PC-3 (cell line): ENCODE measurements at places on chromosomes 6 and 20.

GRCh38 chr20:31956556-31957526, 5.0 kb upstream of the PDRG1 start:
- no peak for DNase-seq

DNA sequence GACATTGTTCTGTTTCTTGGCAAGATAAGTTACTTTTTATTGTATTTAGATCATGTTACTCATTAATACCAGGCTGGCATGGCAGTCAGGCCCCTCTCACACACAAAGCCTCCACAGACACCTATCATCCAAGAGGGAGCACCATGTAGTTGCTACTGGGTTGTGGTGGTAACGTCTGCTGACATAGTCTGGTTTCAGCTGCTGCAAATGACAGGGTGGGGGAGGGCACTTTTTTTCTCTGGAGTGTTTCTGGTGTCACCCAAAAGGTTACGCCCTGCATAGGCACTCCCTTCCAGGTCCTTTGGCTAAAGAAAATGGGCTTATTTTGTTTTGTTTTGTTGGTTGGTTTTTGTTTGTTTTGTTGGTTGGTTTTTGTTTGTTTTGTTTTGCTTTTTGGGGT, 236.4 kb upstream of the RIMS1 start:
- DNase-seq = no peak

- DNase-seq = no peak
Measured at GRCh38 chr6:2081155-2082138, 164.0 kb downstream of the GMDS start.

GRCh38 chr20:3051385-3052019, 5.7 kb downstream of the MRPS26 start:
- peak; percentile 20 for DNase-seq

- no peak for DNase-seq
Measured at GRCh38 chr6:17457956-17458355, 64.6 kb downstream of the CAP2 start.

GRCh38 chr20:33062105-33062824, 8.6 kb downstream of the BPIFB3 start:
- DNase-seq = no peak

GRCh38 chr6:137283940-137284810, 65.0 kb upstream of the IFNGR1 start:
- DNase-seq = peak; percentile 83

- DNase-seq = peak; percentile 69
Measured at GRCh38 chr6:135506270-135506997, 8.9 kb upstream of the AHI1 start.

GRCh38 chr6:11416936-11417576, 120.5 kb upstream of the TMEM170B start:
- DNase-seq = no peak

DNA sequence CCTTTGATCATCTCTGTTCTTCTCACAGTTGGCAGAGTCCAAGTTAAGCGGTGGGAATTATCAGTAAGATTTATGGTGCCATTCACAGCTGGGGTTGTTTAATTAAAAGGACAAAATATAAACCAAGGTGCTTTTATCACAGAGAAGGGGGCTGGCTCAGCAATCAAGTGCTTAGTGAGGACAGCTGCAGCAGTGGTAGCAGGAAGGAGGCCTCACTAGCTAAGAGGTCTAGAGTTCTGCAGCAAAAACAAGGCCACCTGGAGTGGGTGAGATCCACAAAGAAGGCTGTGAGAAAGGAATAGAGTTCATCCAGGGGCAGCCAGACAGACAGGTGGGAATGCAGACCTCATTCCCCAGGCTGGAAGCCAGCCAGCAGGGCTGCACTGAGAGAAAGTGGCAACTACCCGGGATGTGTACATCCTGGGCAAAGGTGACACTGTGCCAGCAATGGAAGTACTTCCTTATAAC, 37.1 kb downstream of the PIGU start:
- peak; percentile 1 for DNase-seq

DNA sequence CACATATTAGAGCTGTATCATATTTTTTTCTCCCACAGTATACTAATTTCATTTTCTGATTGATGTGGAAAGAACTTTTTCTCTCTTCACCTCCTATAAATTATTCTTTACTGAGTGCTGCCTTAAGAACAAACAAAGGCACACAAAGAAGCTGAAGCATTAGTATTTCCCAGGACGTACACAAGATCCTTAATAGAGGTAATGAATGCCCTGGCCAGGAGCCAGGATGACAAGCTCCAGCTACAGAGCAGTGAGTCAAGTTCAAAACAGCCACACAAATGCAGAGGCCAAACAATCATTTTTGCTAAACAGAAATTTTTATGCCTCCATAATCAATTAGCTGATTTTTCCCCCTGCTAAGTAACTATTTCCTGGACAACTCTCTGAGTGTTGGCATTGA, 639.6 kb downstream of the EPHA7 start:
- peak; percentile 83 for DNase-seq

- DNase-seq = peak; percentile 88
Measured at GRCh38 chr6:155154158-155154830, 109.5 kb upstream of the CLDN20 start.

- DNase-seq = peak; percentile 17
Measured at GRCh38 chr20:56949318-56949717, 317.1 kb downstream of the BMP7 start.

GRCh38 chr20:47740862-47741184, 44.5 kb downstream of the SULF2 start:
- DNase-seq = no peak

DNA sequence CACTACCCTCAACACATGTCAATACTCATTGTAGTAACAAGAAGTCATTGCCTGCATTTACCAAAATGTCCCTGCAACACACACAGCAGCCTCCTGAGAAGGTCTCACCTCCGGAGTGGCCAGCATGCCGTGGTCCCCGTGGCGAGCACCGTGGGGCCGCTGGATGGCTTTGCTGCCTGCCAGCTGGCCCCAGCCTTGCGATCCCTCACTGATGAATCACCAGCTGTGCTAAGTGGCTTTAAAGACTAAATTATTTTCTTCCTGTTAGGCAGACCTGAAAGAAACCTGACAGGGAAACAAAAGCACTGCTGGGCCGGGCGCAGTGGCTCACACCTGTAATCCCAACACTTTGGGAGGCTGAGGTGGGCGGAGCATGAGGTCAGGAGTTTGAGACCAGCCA, 306.7 kb downstream of the CDH4 start:
- DNase-seq = no peak

GRCh38 chr6:167789358-167789757, 37.4 kb upstream of the AFDN start:
- DNase-seq = no peak

GRCh38 chr6:167738386-167738785, 88.3 kb upstream of the AFDN start:
- no peak for DNase-seq

DNA sequence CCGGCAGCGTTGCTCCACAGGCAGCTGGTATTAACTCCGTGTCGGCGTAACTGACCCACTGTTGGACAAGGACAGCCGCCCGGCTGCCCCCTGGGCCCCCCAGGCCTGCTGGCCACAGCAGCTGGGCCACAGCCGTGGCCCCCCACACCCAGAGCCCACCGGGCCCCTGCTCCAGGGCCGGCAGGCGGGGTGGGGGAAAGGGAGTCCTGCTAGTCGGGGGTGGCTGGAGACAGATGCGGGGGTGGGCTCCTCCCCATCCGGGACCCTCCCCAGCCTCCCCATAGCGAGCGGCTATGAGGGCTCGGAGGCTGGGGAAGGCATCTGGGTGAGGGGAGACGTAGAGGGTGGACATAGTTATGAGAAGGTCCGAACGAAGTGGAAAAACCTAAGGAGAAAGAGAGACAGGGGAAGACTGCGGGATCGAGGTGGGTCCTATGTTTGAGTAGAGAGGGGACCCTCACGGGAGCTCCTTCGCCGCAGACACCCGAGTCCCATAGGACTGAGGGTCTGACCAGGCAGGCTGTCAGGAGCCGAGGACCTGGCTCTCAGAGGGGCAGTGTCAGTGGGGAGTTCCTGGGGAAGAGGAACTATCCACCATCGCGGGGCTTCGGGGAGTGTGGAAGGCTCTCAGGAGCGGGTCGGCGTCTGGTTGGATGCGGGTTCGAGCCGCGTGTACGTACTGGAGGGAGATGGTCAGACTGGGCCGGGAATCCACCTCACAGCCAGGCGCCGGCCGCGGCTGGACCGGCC, 511 bp downstream of the VARS1 start:
- no peak for DNase-seq

GRCh38 chr6:21824431-21825177, 231.1 kb downstream of the SOX4 start:
- DNase-seq = peak; percentile 75

GRCh38 chr20:21396599-21397340, 556 bp downstream of the NKX2-4 start:
- no peak for DNase-seq

- DNase-seq = no peak
Measured at GRCh38 chr6:25404693-25405169, 125.6 kb downstream of the CARMIL1 start.

DNA sequence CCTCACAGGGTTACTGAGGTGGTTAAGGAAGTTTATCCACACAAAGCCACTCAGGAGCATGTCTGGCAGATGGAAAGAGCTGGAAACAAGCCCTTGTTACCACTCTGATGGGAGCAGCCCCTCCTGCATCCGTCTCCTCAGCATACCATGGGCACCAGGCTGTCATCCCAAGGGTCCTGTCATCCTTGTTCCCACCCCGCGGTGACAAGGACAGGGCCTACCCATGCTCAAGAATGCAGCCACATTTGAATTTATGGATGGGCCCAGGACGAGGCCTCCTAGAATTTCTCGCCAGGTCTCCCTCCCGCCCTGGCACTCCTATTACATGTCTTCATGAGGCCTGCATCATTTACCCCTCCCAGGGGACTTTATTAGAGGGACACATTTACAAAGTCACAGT, 60.0 kb downstream of the NPEPL1 start:
- no peak for DNase-seq

DNA sequence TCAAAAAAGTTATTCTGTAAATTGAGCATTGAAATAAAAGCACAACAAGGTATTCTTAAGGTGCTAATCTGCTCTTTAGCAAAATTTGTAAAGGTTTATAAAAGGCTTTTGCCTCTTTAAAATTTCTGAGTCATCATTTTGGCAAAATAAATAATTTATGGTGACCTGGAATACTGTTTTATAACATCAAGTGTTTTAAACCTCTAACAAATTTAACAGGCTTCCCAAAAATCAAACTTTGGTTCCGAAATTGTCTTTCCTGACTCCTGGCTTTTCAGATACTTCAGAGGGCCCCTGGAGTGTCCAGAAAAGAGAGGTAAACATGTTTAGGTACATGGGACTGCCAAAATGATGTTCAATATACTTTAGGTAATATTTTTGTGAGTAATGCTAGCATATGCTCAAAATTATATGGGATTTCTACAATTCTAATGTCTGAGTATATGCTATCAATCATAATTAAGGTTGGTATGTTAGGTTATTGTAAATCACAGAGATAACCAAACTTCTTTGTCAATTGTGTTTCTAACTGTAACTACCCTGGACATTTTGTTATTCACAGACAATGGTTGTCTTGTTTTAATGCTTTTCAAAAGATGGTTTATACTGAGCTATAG, 160.3 kb upstream of the OLIG3 start:
- DNase-seq = no peak

DNA sequence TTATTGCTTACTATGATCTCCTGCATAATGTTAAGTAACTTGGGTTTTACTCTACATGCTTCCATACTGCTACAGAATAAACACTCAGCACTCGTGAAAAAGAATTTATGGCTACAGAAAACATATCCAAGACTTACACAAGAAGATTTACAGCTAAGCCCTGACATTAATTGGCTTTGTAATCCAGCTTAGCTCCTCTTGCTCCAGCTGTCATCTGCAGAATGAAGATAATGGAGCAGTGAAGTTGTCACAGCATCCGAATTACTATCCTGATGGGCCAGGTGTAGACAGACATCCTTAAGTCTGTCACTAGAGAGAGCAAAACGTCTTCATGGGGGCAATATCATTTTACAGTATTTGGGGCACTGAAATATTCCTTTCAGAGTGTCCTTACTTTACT, 155.3 kb downstream of the PRKN start:
- no peak for DNase-seq

- DNase-seq = no peak
Measured at GRCh38 chr6:40000964-40001515, 66.8 kb upstream of the MOCS1 start.

DNA sequence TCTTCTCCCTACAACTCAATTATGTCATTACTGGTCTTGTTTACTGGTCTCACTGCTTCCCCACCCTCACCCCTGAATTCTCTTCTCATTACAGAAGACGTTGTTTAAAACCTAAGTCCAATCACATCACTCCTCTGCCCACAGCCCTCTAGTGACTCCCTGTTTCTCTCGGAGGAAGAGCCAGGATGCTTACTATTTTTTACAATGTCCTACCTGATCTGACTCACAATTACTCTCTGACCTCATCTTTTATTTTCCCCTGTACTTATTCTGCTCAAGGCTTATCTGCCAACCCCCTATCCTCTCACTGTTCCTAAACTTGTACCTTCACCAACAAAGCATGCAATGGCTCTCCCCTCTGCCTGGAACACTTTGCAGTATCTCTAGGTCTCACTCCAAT, 400.4 kb upstream of the PTCHD4 start:
- peak; percentile 54 for DNase-seq

- no peak for DNase-seq
Measured at GRCh38 chr6:21967056-21967974, 329.5 kb downstream of the PRL start.

GRCh38 chr20:3559637-3560036, 88.8 kb downstream of the ATRN start:
- no peak for DNase-seq

- no peak for DNase-seq
Measured at GRCh38 chr6:3349388-3350251, 90.9 kb downstream of the PSMG4 start.

GRCh38 chr6:5753209-5753608, 253.5 kb downstream of the NRN1 start:
- DNase-seq = no peak

- no peak for DNase-seq
Measured at GRCh38 chr6:37174515-37175331, 4.8 kb downstream of the PIM1 start.

- no peak for DNase-seq
Measured at GRCh38 chr6:87501809-87502572, 29.2 kb downstream of the SLC35A1 start.

GRCh38 chr20:31841928-31842327, 3.5 kb downstream of the FOXS1 start:
- peak; percentile 79 for DNase-seq

DNA sequence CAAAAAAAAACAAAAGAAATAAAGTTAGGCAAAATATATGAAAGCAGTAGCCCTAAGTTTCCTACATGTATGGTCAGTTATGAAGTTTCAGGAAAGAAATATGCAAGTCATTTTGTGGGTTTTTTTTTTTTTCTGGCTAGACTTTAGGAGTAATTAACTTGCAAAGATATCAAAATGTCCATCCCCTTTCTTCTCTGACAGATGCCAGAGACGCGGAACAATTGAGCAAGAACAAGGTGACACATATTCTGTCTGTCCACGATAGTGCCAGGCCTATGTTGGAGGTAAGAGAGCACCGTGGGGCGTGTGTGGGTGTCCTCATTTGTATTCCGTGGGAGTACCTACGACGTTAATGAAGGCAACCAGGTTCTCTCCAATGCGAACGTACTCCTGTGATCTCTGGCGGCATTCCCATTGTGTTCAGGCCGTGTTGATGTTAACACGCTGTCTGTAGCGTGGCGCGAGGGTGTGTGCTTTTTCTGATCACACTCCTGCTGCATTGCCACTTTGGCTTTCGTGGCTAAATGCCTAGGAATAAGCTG, 19.5 kb downstream of the DUSP22 start:
- no peak for DNase-seq
